Smooth muscle cell of the pulmonary artery (primary cell): ENCODE measurements at places on chromosomes 1 and 21. TPM values are rescaled to one million over a fixed set of nuclear protein-coding genes. Genes with fewer than 3 reads are reported as not detected.

The DNAH14 gene
- 4.4 and 8.2 TPM in 2 replicates for total RNA-seq

The SPATA1 gene
- total RNA-seq, result 0.46 and 0.63 TPM in 2 replicates

The OR2T33 gene
- not detected in 2 replicates for total RNA-seq

The RIIAD1 gene
- total RNA-seq, result not detected in 2 replicates

The TSPAN1 gene
- total RNA-seq, result 0.73 and 0.78 TPM in 2 replicates
